Glomerular endothelial cell (primary cell): ENCODE measurements at places on chromosomes 7 and 10. TPM values are rescaled to one million over a fixed set of nuclear protein-coding genes. Genes with fewer than 3 reads are reported as not detected.

DNA sequence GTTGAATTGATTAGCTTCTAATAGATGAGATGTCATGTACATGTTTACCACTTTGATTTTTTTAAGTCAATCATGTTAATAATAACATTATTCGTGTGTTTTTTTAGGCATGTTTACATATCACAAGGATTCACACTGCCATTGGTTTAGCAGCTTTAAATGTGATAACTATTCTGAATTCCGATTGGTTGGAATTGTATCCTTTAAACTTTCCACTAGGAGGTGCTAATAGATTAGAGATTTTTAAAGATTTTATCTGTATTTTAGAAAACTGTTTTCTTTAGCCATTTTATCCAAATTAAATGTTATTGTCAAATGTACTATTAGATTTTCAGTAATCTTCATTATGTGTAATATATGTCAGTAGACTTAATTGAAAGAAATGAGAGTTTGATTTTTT is 83.2 kb downstream of the HECTD2 start:
- DNase-seq = peak; percentile 12

DNA sequence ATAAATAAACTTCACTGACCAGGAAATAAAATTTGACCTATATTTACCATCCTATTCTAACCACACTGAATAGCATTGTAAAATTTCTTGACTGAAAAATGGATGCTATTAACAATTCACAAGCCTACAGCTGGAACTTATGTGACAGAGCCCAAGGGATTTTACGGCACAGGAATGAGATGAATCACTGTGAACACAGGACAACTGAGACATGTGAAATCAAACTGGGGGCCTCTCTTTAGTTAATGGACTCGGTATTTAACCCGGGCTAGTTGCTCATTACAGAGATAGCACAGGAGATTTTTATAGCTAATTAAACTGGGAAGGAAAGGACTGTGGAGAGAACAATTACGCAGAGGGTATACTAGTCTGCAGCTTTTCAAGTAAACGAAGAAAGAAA is 100.6 kb downstream of the MICU1 start:
- no peak for DNase-seq

- no peak for DNase-seq
These were observed 115.3 kb downstream of the SGMS1 start for GRCh38 chr10:50508315-50509051.

- no peak for DNase-seq
These were observed 22.4 kb downstream of the NPC1L1 start for GRCh38 chr7:44518761-44519160.

- DNase-seq = no peak
These were observed 1.8 kb downstream of the SEMA3C start for GRCh38 chr7:80916770-80917741.

- DNase-seq = no peak
These were observed 731.5 kb downstream of the XPNPEP1 start for GRCh38 chr10:109191823-109192222.

- no peak for DNase-seq
These were observed 180.2 kb downstream of the PTPN20 start for GRCh38 chr10:47091421-47091820.

DNA sequence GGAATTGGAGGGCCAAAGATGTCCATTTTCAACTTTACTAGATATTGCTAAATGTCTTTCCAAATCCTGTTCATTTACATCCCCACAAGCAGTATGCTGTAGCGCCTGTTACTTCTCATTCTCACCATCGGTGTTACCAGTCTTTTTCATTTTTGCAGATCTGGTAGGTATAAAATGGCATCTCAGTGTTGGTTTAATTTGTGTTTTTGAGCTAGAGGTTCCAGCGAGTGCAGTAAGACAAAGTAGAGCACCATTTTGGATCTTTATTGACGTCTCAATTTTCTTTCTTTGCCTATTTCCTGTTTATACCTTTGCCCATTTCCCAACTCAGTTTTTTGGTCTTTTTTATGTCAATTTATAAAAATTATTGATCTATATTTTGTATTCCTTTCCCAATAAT is 55.6 kb downstream of the NRF1 start:
- no peak for DNase-seq

DNA sequence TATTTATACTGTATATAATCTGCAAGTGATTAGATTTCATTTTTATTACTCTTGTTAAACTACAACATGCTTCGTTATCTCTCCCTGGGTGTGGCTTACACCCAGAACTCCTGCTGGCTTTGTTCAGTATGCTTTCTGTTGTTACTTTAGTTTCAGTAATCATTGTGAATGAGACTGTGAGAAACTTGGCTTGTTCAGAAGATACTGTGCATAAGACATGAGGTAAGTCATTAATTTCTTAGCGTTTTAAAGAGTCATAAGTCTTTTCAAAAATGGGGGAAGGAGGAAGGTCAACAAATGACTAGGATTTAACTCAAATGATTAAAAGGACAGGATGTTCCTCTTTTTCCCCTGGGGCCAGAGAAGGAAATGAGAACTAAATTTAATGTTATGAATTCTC is 11.6 kb upstream of the ADD3 start:
- DNase-seq = no peak

AMPH gene
- 0.29 TPM in 1 of 2 replicates, not detected in the other for total RNA-seq

DNAJB9 gene
- 26.0 and 28.2 TPM in 2 replicates for total RNA-seq

RNF32 gene
- total RNA-seq = 0.12 and 0.15 TPM in 2 replicates

GRM3 gene
- not detected in 2 replicates for total RNA-seq
